Endodermal cell (in vitro differentiated cells): ENCODE measurements at places on chromosomes 11 and 22.

DNA sequence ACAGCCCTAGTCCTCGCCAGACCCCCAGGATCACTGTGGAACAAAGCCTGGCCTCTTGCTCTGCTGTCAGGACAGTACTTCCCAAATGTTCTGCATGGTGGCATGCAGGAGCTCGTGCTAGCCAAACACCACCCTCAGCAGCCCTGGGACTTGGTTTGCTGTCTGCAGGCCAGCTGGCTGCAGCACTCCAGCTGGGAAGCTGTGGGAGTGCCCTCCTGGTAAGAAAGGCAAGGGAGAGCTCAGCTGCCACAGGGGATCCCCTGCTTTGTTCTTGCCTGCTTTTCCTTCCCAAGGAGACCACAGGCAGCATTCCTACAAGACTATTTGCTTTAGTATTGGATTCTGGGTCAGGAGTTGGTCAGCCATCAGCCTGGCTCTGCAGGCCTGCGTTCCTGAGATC is 27.9 kb downstream of the TCIRG1 start:
- no peak for DNase-seq

DNA sequence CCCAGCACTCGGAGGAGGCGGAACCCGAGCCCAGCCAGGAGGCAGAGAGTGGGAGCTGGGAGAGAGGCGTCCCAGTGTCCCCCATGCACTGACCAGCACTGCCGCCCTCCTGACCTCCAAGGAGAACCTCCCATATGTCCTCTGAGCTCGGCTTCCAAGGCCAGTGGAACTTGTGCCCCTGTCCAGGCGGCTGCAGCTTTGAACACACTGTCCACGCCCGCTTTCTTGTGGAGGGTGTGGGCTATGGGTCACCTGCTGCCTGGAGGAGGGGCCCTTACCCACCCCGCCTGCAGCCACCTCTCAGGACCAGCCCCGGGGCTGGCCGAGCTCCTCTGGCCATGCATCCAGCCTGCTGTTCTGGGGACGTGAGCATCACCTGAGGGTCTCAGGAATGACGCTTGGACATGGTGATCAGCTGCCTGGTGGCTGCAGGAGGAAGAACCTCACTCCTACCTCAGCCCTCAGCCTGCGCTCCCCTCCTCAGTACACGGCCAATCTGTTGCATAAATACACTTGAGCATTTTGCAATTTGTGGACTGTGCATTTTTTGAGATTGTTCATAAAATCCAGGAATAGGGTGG is 22.2 kb upstream of the MUC5B start:
- no peak for DNase-seq

GRCh38 chr22:19629720-19630419 is 84.4 kb upstream of the SEPTIN5 start:
- peak; percentile 96 for DNase-seq

DNA sequence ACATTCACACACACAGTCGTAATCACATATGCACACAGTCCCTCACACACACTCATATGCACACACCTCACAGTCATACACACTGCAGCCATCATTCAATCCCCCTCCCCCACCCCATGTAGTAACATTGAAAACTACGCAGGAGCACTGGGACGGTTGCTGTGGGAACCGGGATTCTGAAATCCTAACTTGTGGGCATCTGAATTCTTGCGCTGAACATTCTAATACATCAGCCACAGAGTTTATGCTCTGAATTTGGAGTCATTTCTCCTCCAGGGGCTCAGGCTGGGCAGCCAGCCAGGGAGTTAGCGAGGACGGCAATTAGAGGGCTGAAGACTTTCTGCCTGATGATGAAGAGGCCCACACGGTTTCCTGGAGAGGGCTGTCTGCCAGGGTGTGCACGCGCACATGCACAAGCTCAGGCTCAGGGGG is 32.7 kb downstream of the CD6 start:
- no peak for DNase-seq

DNA sequence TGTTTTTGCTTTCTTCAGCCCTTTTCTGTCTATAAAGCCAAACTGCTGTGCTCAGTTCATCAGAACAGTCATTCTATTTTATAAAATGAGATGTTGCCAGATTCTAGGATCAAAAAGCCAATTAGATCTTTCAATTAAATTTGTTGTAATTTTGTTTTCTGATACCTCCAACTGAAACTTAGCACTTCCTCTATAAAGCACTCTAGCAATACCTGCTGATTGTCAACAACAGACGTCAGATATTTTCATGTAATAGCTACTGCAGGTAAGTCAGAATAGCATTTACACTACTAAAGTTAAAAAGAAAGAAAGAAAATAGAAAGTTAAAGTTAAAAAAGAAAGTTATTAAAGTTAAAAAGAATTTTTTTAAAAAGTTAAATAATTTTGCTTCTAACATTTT is 19.6 kb downstream of the RRAS2 start:
- DNase-seq = no peak

DNA sequence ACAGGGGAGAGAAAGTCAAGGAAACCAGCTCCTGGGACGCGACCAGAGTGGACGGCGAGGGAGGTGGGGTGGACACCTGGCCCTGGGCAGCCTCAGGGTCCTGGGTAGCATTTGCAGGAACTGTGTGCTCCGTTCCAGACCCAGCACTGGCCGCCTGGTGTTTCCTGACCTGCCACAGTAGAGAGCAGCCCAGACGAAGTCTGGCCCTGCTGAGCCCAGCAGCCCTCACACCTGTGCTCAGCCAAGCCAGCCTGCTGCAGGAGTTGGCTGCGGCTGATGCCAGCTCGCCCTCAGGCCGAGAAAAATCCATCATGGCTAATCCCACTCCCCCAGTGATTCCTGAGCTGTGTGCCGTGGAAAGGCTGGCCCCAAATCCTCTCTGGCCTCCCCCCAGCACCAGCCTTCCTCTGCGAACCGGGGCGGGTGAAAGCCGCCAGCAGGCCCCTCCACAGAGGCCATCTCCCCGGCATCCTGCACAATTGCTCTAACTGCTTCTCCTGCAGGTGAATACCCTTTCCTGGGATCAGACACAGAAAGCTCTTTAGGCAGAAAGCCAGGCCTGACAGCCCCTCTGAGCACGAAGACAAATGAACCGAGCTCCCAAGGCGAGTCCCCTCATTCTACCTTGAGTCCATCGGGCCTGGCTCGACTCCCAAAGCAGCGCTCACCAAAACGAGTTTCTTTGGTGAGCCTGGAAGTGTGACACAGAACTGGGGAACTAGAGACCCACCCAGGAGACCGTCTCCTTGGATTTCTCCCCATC is 88.6 kb downstream of the RTL6 start:
- peak; percentile 42 for DNase-seq

DNA sequence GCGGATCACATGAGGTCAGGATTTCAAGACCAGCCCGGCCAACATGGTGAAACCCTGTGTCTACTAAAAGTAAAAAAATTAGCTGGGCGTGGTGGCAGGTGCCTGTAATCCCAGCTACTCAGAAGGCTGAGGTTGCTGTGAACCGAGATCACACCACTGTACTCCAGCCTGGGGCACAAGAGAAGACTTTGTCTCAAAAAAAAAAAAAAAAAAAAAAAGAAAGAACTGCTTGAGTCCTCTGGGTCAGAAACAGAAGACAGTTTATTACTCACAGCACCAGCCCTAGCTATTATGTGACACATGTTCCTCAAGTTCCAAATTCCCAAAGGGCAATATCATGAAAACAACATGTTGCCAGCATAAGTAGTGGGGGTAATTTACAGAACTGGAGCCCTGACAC is 1014.1 kb upstream of the RAG2 start:
- no peak for DNase-seq

DNA sequence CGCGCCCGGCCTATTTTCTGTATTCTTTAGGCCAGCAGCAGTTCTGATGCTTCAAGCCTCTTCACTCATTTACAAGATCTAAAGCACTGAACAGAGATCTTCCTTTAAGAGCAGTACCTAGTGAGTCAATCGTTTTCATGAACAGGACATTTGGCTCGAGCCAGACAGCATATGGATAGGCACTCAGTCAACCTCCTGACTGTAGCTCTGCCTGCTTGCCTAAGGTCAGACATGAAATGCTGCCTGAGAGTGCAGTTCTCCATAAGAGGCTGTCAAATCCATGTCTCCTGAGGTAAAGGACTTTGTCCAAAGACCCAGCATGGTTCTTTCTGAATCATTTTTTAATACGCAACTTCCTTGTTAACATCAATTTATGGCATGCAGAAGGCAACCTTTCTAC is 941.2 kb downstream of the DLG2 start:
- DNase-seq = no peak

GRCh38 chr11:98549571-98549970 is 471.2 kb upstream of the CNTN5 start:
- DNase-seq = no peak

DNA sequence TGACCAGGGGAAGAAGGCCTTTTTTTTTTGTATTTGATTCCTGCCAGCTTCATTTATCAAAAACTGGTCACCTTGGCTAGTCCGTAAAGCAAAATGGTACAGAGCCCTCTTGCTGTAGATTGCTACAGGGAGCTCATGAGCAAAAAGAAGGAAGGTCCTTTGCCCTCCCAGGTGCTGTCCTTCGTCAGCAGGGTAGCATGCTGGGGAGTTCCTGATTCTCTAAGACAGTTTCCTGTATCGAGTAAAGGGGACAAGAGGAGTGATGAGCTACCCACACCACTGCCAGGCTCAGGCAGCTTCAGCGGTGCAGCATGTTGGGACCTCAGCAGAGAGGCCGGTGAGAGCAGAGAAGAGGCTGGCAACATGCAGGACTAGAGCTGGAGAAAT is 67.8 kb upstream of the CSNK2A3 start:
- no peak for DNase-seq

DNA sequence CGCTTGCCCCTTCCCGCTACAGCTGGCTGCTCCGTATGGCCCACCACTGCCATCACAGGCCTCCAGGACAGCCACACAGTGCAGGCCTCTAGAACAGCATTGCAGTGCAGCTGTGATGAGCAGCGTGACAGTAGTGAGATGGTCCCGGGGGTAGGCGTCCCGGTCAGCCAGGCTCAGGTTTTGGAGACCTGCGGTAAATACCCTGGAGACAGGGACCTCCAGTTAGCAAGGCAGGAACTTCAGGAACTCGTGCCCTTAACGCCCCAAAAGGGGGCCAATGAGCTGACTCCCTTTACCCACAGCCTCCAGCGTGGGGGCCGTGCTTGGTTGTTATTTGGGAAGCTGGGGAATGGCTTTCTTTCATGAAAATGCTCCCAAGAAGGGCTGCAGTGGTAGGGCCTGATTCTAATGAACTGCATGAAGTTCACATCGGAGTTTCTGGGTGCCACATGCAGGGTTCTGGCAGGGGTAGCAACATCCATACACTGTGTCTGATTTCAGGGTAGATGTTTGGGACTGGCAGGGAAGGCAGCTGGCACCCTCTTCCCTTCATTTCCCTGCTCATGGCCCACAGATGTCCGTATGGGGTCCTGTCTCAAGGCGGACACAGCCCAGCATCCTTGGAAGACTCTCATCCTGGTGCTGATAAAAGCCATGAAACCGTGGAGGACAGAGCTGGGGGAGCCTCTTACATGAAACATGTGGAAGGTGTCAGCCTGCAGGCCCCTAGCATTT is 440.5 kb downstream of the TBC1D22A start:
- DNase-seq = peak; percentile 25

DNA sequence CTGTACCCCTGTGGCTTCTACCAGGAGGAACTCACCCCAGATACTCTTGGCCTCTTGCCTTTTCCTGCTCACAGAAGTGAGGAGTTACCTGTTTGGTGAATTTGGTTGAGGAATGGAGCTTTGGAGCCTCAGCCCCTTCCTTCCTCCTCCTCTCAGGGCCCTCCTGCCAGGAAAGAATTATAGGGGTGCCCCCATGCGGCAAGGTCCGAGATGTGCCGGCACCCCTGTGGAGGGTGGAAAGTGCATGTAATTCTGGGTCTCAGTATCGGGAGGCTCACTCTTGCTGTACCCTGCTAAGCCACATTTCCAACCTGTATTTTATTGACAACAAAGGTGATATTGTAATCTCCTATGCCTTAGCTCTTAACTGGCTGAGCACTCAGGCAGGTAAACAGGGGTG is 13.7 kb upstream of the IGSF22 start:
- no peak for DNase-seq
